ENCODE measurements at places on chromosomes 7 and 10. TPM values are rescaled to one million over a fixed set of nuclear protein-coding genes. Genes with fewer than 3 reads are reported as not detected.

GRCh38 chr10:6678956-6679355, 98.9 kb upstream of the PRKCQ start:
- no peak for DNase-seq

GRCh38 chr7:28069807-28070206, 110.8 kb downstream of the JAZF1 start:
- DNase-seq = no peak

DNA sequence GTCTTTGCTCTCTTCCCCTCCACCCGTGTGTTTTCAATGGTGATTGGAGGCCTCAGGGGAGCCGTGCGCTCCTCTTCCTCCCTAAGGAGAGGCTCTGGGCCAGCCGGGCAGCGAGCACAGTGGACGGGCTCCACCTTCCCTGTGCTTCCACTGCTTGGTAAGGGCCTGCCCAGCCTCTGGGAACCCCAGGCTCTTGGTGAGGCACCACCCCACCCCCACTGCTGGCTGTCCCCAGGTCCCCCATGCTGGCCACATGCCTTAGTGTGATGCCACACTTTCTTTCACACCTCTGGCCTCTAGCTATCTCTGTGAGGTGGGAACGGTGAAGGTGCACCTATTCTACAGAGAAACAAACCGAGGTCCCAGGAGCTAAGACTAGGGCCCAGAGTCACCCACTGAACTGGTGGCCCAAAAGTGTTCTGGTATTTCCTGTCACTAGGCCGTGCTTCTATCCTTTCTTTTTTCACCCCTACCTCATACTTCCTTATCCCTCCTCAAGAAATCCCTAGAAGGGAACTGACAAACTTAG, 53.3 kb downstream of the UNC5B start:
- no peak for DNase-seq

GRCh38 chr10:17443707-17444387, 10.5 kb downstream of the ST8SIA6 start:
- DNase-seq = no peak

- no peak for DNase-seq
Measured at GRCh38 chr10:3624367-3624766, 160.6 kb downstream of the KLF6 start.

The LIPF gene
- total RNA-seq = not detected

GRCh38 chr10:1654811-1655356, 82.4 kb downstream of the ADARB2 start:
- DNase-seq = no peak

DNA sequence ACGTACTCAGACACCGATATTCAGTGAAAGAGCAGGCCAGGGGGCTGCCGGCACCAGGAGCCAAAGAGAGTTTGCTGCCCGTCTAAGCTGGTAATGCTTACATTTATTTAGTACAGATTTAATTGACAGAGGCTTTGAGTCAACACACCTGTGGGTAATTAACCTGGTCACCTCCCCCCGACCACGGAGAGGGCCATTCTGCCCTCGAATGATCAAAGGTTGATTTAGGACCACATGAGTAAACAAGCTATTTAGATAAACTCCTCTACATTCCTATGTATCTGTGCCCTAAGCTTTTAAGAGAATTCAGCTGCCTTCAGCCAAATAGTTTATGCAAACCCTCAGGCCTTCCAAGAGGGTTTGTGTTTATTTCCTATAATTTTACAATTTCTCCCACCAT, 164.8 kb downstream of the IPMK start:
- DNase-seq = no peak

The ACSM6 gene
- not detected for total RNA-seq

The TET1 gene
- 36.2 TPM for total RNA-seq

GRCh38 chr10:43188702-43189101, 50.5 kb downstream of the CSGALNACT2 start:
- DNase-seq = no peak

DNA sequence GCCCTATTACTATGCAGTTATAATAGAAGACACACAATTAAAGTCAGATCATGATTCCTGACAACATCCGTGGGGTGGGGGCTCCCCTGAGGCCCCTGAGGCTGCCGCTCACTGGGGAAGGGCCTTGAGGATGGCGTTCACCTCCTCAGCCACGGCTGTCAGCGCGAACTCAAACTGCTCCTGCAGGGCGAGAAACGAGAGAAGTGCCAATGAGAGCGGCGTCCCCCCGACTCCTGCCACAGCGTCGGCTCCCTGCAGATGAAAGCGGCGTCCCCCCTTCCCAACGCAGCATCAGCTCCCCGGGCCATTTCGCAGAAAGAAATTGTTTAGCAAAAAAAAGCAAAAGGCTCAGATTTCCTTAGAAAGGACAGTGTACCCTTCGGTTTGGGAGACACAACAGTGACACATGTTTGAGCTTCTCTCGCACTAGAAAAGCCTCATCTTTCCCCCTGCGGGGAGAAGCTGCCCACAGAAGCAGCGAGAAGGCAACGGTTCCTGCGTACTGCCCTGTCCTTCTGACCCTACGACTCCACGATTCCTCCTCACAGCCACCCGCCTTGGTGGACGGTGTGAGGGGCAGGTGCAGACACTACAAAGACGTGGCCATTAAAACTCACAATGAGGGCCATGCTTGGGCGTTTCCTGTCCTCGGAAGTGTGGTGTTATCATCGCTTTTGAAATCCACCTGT, 203.9 kb downstream of the DNAJB6 start:
- DNase-seq = no peak

- no peak for DNase-seq
Measured at GRCh38 chr7:136523571-136523970, 344.9 kb upstream of the CHRM2 start.

The NPC1L1 gene
- 21.2 TPM for total RNA-seq

The DRGX gene
- total RNA-seq = not detected

The AOAH gene
- total RNA-seq = 1.00 TPM

DNA sequence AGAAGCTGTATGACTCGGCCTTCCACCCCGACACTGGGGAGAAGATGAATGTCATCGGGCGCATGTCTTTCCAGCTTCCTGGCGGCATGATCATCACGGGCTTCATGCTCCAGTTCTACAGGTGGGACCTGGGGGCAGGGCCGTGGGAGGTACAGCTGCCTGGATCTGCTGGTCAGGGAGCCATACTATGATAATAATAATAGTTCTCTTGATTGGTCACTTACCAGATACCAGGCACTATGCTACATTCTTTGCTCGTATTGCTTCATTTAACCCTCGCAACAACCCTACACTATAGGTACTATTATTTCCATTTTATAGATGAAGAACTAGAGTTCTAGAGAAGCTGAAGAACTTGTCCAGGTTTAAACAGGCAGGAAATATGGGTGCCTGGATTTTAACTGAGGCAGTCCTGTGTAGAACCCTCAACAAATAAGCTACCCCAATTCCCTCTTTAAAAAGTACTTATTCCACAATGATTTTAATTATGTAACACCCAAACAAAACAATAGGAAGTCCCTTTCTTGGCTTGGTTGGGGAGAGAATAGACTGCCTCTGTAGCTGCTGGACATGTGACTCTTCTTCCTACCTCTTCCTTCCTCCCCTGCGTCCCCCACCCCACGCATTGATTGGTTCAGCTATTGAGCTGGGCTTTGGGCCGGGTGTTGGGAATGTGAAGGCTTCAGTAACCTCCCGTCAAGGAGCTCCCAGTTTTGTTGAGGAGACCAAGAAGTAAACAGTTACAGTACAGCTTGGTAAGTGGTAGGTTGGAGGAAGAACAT, 12.8 kb downstream of the SFXN2 start:
- DNase-seq = no peak

The PAPSS2 gene
- total RNA-seq = 7.5 TPM

GRCh38 chr7:50775231-50775630, 7.5 kb downstream of the GRB10 start:
- no peak for DNase-seq

The TAS2R41 gene
- total RNA-seq = not detected

The ELFN1 gene
- total RNA-seq = 12.3 TPM

GRCh38 chr7:158028290-158028941, 559.2 kb downstream of the PTPRN2 start:
- no peak for DNase-seq

The CUL1 gene
- total RNA-seq = 58.9 TPM

The HECW1 gene
- total RNA-seq = 0.09 TPM

DNA sequence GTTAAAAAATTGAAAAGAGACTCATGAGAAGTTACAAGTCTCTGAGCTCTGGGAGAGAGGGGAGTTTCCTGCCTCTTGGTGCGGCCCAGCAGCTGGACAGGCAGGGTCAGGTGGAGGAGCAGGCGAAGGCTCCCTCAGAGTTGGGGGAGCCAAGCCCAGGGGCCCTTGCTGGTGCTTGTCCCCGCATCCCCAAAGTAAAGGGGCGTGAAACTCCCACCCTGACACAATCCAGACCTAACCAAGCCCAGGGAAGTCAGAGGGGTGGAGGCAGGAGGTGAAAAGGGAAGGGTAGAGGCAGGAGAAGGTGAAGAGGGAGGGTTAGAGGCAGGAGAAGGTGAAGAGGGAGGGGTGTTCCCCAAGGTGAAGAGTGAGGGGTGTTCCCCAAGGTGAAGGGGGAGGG, 322.8 kb downstream of the GLRX3 start:
- no peak for DNase-seq

The LLCFC1 gene
- total RNA-seq = not detected

GRCh38 chr7:121294448-121294992, 34.3 kb upstream of the WNT16 start:
- DNase-seq = no peak

DNA sequence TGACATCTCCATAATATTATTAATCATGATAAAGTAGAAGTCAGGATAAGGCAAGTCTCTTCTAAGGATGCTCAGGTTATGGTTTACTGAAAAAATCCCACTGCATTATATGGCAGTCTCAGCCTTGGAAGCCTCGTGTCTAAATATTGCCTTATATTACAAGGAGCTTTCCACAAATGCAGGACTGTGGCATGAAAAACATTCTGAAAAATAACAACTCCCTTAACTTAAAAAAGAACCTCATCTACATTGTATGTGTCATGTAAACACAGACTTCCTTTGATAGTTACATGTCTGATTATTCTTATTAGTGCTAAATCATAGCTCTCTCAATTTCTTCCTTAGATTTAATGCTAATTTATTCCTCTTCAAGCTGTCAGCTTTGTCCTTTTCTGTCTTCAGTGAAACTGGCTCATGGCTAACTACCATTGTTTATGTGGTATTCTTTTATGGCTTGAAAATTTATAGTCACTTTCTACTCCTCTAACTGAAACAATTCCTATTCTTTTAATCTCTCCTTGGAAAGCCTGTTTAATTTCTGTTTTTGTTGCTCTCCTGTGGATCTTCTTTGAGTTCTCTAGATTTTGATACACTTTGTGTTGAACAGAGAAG, 156.1 kb downstream of the KIF20B start:
- DNase-seq = no peak

- DNase-seq = no peak
Measured at GRCh38 chr10:67804395-67804678, 33.7 kb downstream of the DNAJC12 start.

The PON1 gene
- total RNA-seq = 2.3 TPM

GRCh38 chr7:142279601-142280000, 21.7 kb upstream of the PRSS58 start:
- DNase-seq = no peak

The SNCG gene
- total RNA-seq = 17.5 TPM

GRCh38 chr10:90205340-90205739, 503.9 kb downstream of the KIF20B start:
- no peak for DNase-seq

The CPEB3 gene
- total RNA-seq = 2.3 TPM

The BAZ1B gene
- 92.1 TPM for total RNA-seq

- no peak for DNase-seq
Measured at GRCh38 chr7:149466364-149466763, 5.5 kb upstream of the ZNF777 start.

The IQCE gene
- 33.5 TPM for total RNA-seq

GRCh38 chr10:33228426-33228825, 106.0 kb downstream of the NRP1 start:
- no peak for DNase-seq

The C10orf90 gene
- total RNA-seq = not detected

DNA sequence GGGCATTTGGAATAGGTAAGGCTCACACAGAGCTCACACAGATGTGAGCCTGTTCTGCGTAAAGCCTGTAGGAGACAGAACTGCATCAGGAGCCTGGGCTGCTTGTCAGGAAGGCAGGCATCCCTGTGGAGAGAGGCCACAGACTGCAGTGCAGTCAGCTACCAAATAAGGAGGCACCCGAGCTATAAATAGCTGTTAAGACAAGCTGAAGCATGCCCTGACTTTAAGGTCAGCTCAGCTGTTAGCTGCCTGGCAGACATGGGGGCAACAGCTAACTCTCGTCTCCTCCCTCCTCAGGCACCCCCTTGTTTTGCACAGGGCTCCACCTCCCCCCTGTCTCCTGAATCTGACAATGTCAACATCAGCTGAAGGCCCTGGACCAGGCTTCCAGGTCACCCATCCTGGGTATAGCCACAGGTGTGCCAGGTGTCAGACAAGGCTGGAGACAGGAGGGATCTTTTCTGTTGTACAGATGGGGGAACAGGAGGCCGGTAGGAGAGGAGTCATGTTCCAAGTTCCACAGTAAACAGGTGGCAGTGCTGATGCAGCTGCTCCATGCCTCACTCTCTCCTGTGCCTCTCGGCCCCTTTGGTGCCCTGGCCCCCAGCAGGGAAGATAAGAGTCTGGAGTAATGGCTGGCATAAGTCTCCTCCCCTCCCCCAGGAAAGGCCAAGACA, 27.6 kb upstream of the MKRN1 start:
- DNase-seq = no peak

DNA sequence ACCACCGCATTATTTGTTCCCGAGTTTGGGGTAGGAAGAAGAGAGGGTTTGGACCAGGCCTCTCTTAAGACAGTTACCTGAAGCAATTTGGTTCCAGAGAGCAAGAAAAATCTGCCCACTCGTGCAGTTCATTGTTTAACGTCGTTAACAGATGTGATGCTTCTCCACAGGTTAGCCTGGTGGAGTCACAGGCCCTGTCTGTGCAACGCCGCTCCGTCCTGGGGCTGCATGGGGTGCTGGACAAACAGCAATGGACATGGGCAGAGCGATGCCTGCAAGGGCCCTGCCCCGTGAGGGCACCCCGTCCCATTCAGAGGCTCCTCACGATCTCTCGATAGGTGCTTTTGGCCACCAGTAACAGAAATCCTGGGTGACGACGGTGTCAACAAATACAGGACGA, 9.7 kb downstream of the FOXL3 start:
- no peak for DNase-seq

DNA sequence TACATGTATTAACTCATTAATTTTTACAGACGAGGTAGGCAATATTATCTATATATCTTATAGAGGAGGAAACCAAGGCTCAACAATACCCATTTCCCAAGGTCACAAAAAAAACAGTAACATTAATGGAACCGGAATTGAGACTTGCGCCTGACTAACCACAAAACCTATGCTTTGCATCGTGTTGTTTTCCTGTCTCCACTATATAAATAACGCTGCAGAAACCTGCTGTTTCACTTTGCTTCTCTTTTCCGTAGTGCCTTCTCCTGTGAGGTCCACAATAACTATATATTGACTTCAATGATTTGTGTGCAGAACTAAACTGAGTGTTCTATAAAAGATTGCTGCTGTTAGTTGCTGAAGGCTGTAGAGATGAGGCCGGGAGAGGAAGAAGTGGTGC, 97.7 kb upstream of the RPA3 start:
- no peak for DNase-seq

- no peak for DNase-seq
Measured at GRCh38 chr10:113528876-113529275, 24.0 kb upstream of the HABP2 start.

The ZNF679 gene
- total RNA-seq = not detected

Data from progenitor cell of endocrine pancreas (in vitro differentiated cells).